ENCODE measurements at places on chromosomes 3 and 15. TPM values are rescaled to one million over a fixed set of nuclear protein-coding genes. Genes with fewer than 3 reads are reported as not detected.

DNA sequence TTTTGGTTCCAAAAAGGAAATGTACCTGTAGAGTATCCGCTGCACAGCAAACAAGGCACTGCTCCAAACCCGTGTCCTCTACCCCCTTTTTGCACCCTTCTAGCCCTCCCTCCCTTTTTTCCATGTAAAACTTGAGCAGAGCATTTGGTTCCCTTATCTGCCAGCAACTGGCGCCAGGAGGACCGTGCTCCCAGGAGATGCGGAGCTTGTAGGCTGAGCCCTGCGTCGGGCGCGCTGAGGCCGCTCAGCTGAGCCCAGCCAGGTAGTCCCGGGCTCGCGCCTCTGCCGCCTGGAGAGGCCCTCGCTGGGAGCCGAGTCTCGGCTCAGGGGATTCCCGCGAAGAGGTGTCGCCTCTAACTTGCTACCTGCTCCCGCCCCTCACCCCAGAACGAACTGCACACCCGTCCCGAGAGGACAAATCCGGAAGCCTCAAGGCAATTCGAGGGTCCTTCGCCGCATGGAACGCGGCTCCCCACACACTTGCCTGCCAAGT, 575 bp downstream of the TRPM7 start:
- DNase-seq: peak; percentile 76

GRCh38 chr15:85583442-85583841, 203.0 kb downstream of the AKAP13 start:
- DNase-seq: peak; percentile 35

GRCh38 chr3:127106456-127106855, 86.5 kb upstream of the PRR23E start:
- no peak for DNase-seq

DNA sequence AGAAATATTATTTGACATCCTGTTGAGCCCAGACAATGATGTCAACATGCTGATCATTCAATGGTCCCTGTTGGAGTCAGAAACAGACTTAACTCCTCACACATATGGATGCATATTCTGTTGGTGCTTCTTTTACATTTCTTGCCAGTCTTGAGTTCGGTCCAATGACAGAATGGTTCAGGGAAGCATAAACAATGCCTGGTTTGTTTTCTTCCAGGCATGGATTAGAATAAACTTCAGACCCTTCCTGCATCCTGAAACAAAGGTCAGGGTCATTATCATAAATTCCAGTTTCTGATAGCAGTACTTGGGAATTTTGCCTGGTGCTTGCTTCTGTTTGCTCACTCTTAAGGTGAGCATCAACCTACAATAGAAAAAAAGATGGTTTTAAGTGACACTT, 33.3 kb downstream of the BTLA start:
- DNase-seq: no peak

Gene AP3B2
- 1.7 TPM for total RNA-seq

Gene STRA6
- total RNA-seq: 0.46 TPM

Gene TMCO5A
- not detected for total RNA-seq

Measured in activated T-cell treated with anti-CD3 and anti-CD28 coated beads, Interleukin-2, amount 50 U/mL, for 72 hours (primary cell).